ENCODE measurements at places on chromosomes 1 and 21.

- DNase-seq: no peak
Measured at GRCh38 chr1:232812560-232812959, 7.3 kb downstream of the MAP10 start.

DNA sequence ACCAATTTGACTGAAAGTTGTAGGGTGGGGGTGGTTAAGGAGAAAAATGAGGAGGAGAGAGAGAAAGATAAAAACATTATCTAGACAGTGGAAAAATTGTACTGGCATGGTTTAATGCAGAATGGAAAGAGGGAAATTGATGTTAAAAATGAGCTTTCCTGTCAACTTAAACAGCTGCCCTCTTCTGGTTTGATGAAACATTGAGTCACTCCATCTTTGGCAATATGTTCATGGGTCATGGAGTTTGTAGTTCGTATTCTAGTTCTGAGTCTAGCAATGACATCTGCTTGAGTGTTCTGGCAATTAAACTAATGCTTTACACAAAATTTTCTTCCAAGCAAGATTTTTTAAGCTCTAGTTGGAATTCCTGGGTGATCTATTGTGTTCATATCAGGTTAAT lies 9.6 kb downstream of the ZNF648 start:
- no peak for DNase-seq

- no peak for DNase-seq
Measured at GRCh38 chr1:33036051-33036525, 595 bp downstream of the AK2 start.

GRCh38 chr1:63691701-63692425 lies 82.0 kb upstream of the ROR1 start:
- DNase-seq: peak; percentile 47

DNA sequence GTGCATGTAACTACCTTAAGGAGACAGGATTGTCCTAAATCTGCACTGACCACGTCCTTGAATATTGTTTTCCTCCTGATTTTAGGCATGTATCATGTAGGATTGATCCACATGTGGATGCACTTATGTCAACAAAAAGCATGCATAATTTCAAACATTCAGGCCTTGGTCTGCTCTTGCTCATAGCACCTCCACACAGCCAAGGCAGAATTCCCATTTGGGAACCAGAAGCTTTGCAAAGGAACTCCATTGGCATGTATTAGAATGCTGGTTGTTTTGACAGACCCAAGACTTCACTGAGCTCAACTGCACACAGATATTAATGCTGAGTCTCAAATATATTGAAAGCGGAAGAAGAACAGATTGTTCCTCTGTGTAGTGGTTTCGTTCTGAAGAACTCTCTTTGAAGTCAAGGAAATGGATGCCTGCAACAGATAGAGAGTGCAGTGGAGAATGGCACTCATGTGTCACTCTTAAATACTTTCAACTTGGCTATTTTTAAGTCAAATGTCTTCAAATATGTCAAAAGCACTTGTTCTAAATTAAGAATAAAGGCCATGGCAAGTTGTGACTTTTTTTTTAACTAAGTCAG lies 387.6 kb downstream of the LTN1 start:
- no peak for DNase-seq

DNA sequence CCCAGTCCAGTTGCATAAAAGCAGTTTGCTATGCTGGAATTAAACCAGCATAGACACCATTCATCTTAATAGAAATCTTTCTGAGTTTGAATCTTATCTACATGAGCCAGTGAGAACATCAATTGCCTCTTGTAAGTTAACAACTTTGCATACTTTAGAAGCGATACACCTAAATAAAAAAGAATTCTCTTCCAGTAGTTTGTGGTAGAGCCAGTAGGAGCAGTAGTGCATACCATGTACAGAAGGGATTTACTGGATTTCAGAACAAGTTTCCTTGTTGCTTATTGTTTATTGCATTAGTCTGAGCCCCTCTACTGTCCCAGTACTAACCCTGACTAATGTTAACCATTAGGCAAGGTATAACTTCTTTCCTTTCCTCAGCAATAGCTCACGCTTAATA lies 313.1 kb downstream of the TGFB2 start:
- no peak for DNase-seq

GRCh38 chr1:39509360-39510009 lies 18.0 kb downstream of the BMP8A start:
- DNase-seq: no peak

- DNase-seq: no peak
Measured at GRCh38 chr1:111593403-111594305, 25.9 kb upstream of the RAP1A start.

- no peak for DNase-seq
Measured at GRCh38 chr21:45828580-45829570, 152.7 kb upstream of the COL6A1 start.

GRCh38 chr1:178353524-178353923 lies 143.2 kb downstream of the CLEC20A start:
- no peak for DNase-seq

GRCh38 chr1:154012129-154012528 lies 21.6 kb downstream of the RPS27 start:
- no peak for DNase-seq

GRCh38 chr1:2812136-2812535 lies 10.6 kb upstream of the TTC34 start:
- no peak for DNase-seq

- no peak for DNase-seq
Measured at GRCh38 chr21:36047139-36047538, 13.2 kb downstream of the SETD4 start.

DNA sequence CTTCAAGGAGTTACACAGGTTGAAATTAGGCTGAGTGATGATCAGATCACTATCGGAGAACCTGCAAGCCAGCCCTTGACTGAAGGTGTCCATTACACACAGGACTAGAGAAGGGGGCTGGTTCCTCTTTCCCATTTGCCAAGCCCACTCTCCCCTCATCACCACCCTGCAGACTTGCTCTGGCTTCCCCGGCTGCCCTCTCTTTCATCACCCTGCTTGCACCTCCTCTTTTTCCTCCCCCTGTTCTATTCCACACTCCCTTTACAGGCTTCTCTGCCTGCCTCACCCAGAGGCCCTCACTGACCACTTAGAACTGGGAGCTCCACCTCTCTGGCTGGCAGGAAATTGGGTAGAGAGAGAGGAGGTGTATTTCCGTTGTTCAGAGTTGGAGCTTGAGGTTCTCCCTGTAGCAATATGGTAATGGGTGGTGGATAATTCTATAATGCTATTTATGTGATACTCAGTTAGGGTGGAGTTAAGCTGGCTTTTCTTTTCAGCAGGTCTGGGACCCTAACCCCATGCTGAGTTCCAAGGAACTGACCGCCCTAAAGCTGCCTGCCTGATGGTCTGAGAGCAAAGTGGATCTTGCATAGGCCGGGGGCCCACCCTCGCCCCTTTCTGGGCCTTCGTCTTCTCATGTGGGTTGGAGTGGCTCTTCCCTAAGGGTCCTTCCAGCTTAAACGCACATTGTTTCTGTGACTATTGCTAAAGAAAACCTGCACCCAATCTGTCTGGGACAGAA lies 111.8 kb upstream of the ADAR start:
- DNase-seq: no peak

DNA sequence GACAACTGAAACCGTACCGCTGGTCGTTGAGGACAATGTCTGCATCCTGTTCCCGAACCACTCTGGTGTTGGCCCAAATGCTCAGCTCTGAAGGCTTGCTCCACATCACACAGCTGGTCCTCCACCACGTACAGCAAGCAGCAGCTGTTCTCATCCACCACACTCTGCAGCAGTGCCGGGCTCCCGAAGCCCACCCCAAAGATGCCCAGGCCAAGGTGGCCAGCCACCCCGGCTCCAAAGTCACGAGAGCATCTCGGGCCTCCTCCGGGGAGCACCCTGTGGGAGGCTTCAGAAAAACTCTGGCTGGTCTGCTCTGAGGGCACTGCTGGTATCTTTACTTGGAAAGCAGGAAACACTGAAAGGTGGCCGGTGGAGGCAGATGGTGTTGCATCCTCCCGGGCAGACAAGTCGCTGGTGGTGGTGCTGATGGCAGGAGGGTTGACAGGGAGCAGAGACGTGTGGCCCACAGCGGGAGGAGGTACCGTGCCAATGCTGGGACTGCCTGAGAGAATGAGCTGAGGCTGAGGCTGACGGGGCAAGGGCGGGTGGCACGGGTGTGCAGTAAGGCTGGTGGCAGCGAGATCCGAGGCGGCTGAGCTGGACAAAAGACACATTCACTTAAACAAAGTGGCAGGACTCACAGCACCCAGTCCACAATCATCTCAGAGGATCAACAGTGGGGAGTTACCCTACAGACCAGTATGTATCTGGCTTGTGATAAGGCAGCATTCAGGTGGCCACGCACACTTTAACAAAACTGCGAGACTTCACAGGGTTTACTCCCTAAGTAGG lies 6.5 kb upstream of the CCDC27 start:
- no peak for DNase-seq

DNA sequence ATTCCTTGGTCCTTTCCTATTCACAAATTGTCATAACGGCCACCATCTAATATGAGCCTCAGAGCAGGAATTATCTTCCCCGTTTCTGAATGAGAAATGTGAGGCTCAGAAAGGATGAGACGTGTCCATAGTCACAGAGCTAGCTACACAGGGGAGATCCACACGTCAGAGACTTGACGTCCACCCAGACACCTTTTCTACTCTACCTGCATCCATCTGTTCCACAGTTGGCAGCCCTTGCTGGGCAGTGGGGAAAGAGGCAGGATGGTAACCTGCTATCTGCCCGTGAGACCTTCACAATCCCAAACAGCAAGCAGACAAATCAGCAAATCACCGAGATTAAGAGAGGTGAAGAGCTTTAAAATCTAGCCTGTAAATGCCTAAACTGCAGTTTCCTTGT lies 8.4 kb downstream of the RIMS3 start:
- DNase-seq: no peak

GRCh38 chr1:226344441-226345259 lies 35.7 kb upstream of the LIN9 start:
- DNase-seq: no peak

DNA sequence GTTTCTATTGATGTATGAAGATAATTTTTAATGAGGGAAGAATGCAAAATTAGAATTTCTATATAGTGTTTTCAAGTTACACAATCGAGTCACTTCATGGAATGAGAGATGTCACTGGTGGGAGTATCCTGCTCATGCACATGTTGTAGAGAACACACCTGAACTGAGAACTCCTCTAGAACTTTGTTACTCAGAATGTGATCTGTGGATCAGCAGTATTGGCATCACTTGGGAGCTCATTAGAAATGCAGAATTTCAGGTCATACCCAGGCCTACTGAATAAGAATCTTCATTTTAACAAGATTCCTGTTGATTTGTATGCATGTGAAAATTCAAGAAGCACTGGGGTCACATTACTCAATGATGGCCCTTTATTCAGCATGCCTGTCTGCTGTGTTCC lies 28.8 kb downstream of the ZNF326 start:
- no peak for DNase-seq

GRCh38 chr1:36715797-36716196 lies 233.1 kb upstream of the CSF3R start:
- no peak for DNase-seq

DNA sequence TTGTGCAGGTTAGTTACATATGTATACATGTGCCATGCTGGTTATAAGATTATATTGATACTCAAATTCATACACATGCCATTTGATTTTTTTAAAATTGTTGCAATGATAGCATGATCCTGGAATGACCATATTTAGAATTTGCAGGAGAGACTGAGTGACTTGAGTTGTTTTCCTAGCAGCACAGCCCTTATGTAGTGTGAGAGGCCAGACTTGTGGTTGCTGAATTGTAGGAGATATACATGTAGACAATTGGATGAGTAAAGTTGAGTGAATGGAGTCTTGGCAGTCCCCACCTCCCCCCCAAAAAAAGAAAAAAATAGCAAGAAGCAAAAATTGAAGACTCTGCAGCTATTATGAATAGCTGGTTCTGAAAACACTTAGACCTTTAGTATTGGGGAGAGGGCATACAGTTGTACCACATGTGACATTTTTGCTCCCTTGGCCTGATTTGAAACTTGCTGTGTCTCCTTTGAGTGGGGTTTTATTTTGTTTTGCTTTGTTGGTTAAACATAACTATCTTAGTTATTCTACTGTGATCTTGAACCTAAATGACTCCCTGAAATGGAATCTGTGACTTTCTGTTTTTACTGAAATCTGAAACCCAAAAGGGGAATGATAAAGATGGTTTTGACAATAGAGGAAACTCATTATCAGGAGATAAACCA lies 280.3 kb downstream of the HMCN1 start:
- DNase-seq: no peak

GRCh38 chr1:186761358-186761757 lies 67.4 kb upstream of the PLA2G4A start:
- no peak for DNase-seq

DNA sequence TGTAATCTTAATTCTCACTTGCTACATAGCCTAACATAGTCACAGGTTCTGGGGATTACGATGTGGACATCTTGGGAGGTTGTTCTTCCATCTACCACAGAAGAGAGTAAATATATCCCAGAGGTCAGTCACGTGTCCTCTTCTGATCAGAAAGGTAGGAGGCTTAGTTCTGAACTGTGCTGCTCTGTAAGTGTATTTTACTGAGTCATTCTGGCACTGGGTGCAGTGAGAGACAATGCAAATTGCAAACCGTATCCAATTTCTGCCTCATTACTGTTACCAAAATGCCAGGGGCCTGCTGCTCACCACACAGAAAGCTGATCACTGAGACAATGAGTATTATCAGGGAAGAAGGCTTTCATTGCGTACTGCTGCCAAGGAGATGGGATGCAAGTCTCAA lies 104.0 kb downstream of the GABPA start:
- no peak for DNase-seq

- no peak for DNase-seq
Measured at GRCh38 chr1:14392859-14393365, 205.6 kb upstream of the KAZN start.

GRCh38 chr1:203286161-203286984 lies 18.9 kb upstream of the BTG2 start:
- DNase-seq: no peak

DNA sequence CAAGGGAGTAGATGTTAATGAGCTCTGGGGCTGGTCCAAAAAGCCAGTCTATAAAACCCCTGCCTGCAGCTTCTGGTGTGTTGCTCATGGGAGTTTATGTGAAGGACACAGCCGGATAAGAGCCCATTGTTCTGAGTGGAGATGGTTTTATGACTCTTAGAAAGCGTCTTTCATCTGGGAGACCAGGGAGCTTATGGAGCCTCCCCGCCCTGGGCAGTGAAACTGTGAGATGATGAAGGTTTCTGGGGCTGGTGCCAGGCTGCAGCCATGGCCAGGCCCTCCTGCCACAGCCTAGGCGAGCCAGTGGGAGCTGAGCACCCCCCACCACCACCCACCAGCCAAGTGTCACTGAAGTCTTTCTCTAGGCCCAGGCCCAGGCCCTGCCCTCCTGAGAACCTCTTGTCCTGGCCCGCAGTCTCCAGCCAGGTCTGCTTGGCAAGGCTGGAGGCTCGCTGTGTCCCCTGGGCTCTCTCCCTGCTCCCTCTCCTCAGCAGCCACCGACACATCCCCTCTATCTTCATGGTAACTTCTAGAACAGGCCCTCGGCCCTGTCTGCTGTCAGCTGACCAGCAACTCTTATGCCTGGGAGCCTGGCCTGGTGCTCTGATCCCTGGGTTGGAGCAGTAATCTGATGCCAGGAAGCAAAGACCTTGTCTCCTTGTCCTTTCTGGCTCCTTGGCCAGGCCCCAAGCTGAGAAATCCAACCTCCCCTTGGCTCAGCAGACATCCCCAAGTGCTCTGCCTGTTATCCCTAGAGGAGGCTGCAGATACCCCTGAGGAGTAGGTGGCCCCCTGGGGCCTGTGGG lies 7.6 kb upstream of the ARHGEF10L start:
- DNase-seq: peak; percentile 19

GRCh38 chr1:7670334-7671145 lies 100.6 kb upstream of the VAMP3 start:
- DNase-seq: no peak

GRCh38 chr1:153532769-153533599 lies 2.8 kb downstream of the S100A6 start:
- peak; percentile 86 for DNase-seq
